Aorta (tissue), 5 donors: ENCODE measurements at places on chromosomes 2 and 18. TPM values are rescaled to one million over a fixed set of nuclear protein-coding genes. Genes with fewer than 3 reads are reported as not detected.

- no peak for DNase-seq
These were observed 320.7 kb downstream of the CYP26B1 start for GRCh38 chr2:71826826-71827523.

DNA sequence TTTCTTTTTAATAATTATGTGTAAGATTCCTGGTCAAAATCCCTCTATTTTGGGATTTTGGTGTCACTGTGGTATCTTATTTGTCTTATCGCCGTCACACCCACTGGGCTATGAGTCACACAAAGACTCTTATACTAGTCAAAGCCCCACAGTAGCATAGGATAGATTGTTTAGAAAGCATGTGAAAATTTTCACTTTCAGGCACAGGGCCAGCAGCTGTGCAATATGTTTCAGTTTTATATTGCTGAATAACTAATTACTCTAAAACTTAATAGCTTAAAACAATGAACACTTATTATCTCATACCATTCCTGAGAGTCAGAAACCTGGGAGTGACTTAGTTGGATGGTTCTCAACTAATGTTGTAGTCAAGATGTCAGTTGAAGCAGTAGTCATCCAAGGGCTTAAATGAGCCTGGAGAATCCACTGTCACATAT lies 24.0 kb downstream of the CFAP210 start:
- DNase-seq, result no peak

The IL36A gene
- not detected for polyA plus RNA-seq

The CFAP65 gene
- polyA plus RNA-seq, result not detected

DNA sequence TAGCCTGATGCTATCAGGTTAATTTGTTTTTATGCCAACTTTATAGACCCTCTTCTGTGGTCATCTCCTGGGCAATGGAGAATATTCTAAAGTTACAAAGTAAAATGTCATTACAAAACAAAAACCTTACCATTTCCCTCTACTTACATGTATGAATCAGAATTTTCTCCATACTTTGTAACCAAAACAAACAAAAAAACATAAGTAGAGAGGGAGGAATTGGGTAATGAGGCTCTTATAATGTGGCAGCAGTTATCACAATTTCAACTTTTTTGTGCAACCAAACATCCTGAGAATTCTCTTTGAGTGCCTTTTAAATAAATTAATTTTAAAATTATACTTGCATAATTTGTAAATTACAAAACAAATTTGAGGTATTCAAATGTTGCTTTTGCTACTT lies 332.8 kb downstream of the TXNL1 start:
- no peak for DNase-seq

The HOXD8 gene
- 7.3 TPM for polyA plus RNA-seq

- no peak for DNase-seq
These were observed 138.1 kb downstream of the SEPTIN10 start for GRCh38 chr2:109475531-109476210.

DNA sequence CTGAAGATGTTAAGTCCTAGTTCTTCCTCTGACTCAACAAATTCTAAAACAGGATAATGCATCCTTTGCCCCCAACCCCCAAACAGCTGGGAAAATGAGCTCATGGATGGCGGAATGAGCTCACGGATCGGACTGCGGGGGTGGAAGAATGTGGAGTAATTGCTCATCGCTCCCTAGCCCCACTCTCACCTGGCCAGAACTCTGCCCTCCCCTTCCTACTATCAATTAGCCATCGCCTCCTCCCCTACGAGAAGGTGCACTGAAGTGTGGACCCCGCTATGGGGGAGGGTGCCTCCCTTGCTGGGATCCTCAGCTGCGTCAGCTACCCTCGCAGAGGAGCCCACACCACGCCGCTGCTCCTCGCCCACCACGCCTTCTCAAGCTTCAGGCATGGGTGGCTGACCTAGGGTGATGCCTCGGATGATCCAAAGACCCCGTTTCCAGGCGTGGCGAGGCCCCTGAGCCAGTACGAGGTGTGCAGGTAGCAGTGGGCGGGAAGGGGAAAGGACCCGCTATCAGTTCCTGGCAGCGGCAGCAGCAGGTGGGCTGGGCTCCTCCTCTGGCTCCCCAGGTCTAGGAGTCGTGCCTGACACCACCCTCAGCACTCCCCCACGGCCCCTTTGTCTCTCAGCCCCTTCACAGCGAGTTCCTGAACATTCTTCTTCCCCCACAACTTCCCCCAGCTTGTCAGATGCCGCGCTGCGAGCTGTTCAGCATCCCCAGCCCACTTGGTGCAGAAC lies 82.1 kb upstream of the POMC start:
- DNase-seq, result no peak
